ENCODE measurements at places on chromosomes 3 and 15. TPM values are rescaled to one million over a fixed set of nuclear protein-coding genes. Genes with fewer than 3 reads are reported as not detected.

DNA sequence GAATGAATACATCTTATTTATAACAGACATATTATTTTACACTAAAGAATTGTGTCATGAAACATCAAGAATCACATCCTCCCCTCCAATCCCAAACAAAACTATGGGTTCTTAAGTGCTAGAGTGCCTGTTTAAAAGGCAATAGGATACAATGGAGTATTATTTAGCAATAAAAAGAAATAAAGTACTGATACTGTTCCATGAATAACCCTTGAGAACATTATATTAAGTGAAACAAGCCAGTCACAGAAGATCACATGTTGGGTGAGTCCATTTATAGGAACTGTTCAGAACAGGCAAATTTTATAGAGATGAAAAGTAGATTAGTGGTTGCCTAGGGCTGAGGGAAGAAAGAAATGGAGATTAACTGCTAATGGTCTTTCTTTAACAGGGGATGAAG is 86.5 kb downstream of the ANKRD28 start:
- no peaks in the 10 kb centered on the region for H3K27me3 ChIP-seq
- no peak for DNase-seq
- H3K4me1 ChIP-seq = peaks cover 3% of the 10 kb centered on the region
- H3K36me3 ChIP-seq = peaks cover 8% of the 10 kb centered on the region
- H3K27ac ChIP-seq = no peak overlapping the region
- H3K4me3 ChIP-seq = no peak overlapping the region

Gene DUOXA1
- not detected for total RNA-seq

- DNase-seq = no peak
- no peaks in the 10 kb centered on the region for H3K36me3 ChIP-seq
- no peak overlapping the region for H3K27ac ChIP-seq
- no peaks in the 10 kb centered on the region for H3K27me3 ChIP-seq
- no peaks in the 10 kb centered on the region for H3K4me1 ChIP-seq
These were observed 92.8 kb downstream of the GOLIM4 start for GRCh38 chr3:168002786-168003368.

DNA sequence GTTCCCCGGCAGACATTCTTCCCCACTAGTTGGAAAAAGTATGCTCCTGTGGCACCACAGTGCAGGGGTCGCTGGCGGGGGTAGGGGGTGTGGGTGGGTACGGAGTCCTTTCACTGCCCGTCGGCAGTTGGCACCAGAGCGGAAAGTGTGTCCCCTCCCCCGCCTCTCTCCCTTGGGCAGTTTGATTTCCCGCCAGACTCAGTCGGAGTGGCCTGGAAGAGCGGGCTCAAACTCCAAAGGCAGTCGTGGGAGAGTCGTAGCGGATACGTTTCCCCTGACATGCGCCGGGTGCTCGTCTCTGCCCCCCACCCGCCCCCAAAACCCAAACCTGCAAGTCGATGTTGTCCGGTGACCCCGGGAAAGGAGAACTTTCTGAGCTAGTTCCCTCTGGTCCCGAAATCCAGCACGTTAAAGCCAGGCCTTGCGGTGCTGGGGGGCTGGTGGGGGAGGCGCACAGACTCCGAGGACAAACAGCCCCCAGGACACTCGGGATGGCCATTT is 4.4 kb upstream of the FOXB1 start:
- DNase-seq = no peak
- peak overlapping the region; percentile 97 for H3K4me3 ChIP-seq
- peaks cover 99% of the 10 kb centered on the region for H3K27me3 ChIP-seq
- H3K27ac ChIP-seq = peak overlapping the region; percentile 61

DNA sequence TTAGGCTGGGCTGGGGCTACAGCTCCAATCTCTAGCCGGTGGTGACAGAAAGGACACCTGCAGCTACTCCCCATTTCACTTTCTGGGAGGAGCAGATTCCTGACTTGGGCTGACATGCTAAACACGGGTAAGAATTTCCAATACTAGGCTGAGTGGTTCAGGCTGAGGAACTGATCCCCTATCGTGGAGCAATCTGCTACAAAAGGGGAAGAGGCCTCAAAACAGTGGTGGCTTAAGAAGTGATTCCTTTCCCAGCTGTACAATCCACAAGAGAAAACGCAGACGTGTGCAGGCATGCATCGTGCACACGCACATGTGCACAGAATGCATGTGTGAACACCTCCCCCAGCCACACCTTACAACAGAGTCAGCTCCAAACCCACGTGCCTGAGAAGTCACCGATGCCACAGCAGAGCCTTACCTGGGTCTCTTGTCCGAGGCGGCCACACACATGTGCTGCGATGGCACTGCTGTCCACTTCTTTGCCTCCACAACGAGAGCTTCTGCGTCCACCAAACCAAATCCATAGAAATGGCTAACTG is 86.7 kb upstream of the SNRPA1 start:
- H3K27ac ChIP-seq = peak overlapping the region; percentile 78
- H3K36me3 ChIP-seq = no peaks in the 10 kb centered on the region
- H3K27me3 ChIP-seq = no peaks in the 10 kb centered on the region
- H3K4me1 ChIP-seq = no peaks in the 10 kb centered on the region
- no peak overlapping the region for H3K4me3 ChIP-seq

Gene DMXL2
- total RNA-seq = 56.4 TPM

Gene AADACL2
- not detected for total RNA-seq

- no peaks in the 10 kb centered on the region for H3K36me3 ChIP-seq
- H3K27me3 ChIP-seq = peaks cover 28% of the 10 kb centered on the region
- H3K4me1 ChIP-seq = peaks cover 13% of the 10 kb centered on the region
- no peak overlapping the region for H3K27ac ChIP-seq
- DNase-seq = no peak
These were observed 48.3 kb upstream of the IREB2 start for GRCh38 chr15:78389738-78390137.

DNA sequence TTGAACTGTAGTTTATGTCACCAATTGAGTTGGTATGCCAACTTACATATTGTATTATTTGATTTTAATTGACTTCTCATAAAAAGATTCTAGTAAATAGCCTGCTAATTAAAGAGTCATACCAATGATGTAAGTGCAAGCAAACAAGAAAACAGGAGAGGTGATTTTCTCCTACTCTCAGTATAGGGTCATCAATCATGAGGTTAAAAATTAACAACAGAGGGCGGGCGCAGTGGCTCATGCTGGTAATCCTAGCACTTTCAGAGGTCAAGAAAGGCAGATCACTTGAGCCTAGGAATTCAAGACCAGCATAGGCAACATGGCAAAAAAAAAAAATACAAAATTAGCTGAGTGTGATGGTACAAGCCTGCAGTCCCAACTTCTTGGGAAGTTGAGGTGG is 108.7 kb downstream of the MYO9A start:
- no peak overlapping the region for H3K4me3 ChIP-seq
- no peaks in the 10 kb centered on the region for H3K27me3 ChIP-seq
- no peak overlapping the region for H3K27ac ChIP-seq
- DNase-seq = no peak
- H3K36me3 ChIP-seq = peaks cover 3% of the 10 kb centered on the region
- no peaks in the 10 kb centered on the region for H3K4me1 ChIP-seq

- H3K4me1 ChIP-seq = no peaks in the 10 kb centered on the region
- H3K4me3 ChIP-seq = no peak overlapping the region
- DNase-seq = no peak
- no peak overlapping the region for H3K27ac ChIP-seq
These were observed 19.3 kb upstream of the SLC4A7 start for GRCh38 chr3:27503526-27503925.

Gene GNB4
- total RNA-seq = 36.7 TPM

Gene SERINC4
- total RNA-seq = 0.35 TPM

DNA sequence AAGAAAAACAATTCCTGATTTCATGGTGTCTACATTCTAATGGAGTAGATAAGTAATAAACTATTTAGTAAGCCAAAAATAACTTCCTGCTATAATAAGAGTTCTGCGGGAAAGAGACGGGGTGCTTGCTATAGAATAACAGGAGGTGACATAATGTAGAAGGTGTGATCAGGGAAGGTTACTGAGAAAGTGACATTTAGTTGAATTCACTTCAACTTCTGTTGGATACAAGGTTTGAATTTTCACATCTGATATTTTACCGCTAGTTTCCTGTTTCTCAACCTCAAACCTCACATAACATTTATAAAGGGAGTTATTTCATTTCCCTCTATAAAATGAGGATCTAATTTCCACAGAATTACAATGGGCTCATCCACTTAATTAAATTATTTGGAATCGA is 102.3 kb upstream of the GBE1 start:
- no peak overlapping the region for H3K4me3 ChIP-seq
- peaks cover 15% of the 10 kb centered on the region for H3K4me1 ChIP-seq
- DNase-seq = no peak

Gene DYNLT2B
- 42.9 TPM for total RNA-seq

Gene STAB1
- 0.16 TPM for total RNA-seq

- no peaks in the 10 kb centered on the region for H3K4me1 ChIP-seq
- no peak overlapping the region for H3K27ac ChIP-seq
- H3K4me3 ChIP-seq = no peak overlapping the region
- no peaks in the 10 kb centered on the region for H3K36me3 ChIP-seq
- no peaks in the 10 kb centered on the region for H3K27me3 ChIP-seq
These were observed 247.4 kb downstream of the WDR72 start for GRCh38 chr15:53512029-53512428.

GRCh38 chr3:64266983-64267382 is 41.7 kb upstream of the PRICKLE2 start:
- peaks cover 8% of the 10 kb centered on the region for H3K36me3 ChIP-seq
- peak overlapping the region; percentile 70 for H3K4me3 ChIP-seq
- H3K27me3 ChIP-seq = peaks cover 2% of the 10 kb centered on the region
- no peak for DNase-seq
- peaks cover 57% of the 10 kb centered on the region for H3K4me1 ChIP-seq
